ENCODE measurements at places on chromosomes 1 and 21.

DNA sequence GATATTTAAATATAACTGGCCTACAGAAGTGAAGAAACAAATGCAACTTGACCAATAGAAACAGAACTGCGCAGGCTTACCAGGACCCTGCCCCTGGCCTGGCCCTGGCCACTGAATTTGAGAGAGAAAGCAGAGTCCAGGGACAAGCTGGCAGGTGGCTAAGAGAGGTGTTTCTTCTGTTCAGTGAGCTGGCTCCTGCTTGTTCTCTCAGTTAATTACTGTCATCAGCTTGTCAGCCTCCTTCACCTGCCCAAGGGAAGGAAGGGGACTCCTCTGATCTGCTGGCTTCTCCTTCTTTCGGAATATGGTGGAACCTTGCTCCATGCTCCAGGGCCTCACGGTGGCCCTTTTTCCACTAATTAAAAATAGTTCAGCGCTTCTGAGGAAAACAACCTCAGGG, 388.4 kb downstream of the DISC1 start:
- no peak for DNase-seq

DNA sequence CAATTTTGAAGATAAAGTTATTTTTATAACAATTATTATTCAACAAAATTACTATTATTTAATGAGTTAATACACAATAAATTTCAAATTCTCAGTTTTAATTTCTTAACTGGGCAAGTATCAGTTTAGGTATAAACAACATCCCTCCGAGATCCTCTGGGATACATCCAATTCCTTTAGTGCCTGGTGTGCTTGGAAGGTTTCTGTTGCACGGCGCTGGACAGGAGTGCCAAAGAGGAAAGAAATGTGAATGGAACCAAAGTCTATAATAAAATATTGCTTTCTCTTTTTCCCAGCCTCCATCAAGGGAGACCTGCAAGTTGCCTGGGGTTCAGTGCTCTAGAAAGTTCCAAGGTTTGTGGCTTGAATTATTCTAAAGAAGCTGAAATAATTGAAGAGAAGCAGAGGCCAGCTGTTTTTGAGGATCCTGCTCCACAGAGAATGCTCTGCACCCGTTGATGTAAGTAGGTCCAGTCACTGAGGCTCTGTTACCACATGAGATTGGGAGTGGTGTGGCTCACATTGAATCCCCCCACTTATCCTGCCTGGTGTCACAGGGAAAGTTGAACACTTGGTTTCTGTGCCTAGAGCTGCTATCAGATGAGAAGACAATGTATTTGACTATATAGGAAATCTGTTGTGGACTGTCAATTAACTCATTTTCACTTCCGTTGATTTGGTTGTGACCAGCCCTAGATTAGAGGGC, 22.8 kb downstream of the DDR2 start:
- DNase-seq = no peak

DNA sequence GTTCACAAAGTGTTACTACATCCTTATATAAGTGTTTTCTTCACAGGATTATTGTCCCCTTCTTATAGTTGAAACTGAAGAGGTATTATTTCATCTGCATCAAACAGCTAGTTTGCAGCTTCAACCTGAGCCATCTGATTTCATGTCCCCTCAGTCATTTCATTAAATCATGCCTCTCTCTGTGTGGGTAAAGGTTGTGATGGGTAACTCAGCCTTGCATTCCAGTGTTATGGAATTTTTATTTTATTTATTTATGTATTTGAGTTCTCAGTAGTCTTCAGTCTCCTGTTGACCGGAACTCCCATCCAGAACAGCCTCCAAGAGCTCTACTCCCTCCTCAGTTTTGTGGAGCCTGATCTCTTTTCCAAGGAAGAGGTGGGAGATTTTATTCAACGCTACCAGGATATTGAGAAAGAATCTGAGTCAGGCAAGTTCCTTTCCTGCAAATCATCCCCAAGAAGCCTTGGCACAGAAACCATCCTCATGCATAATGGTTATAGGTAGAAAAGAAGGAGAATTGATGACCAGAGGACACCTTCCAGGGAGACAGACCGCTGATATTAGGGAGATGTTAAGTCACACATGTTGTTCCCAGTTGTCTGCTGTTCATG, 21.8 kb downstream of the CHD1L start:
- DNase-seq = no peak

GRCh38 chr1:108742253-108742652, 4.2 kb upstream of the STXBP3 start:
- no peak for DNase-seq

DNA sequence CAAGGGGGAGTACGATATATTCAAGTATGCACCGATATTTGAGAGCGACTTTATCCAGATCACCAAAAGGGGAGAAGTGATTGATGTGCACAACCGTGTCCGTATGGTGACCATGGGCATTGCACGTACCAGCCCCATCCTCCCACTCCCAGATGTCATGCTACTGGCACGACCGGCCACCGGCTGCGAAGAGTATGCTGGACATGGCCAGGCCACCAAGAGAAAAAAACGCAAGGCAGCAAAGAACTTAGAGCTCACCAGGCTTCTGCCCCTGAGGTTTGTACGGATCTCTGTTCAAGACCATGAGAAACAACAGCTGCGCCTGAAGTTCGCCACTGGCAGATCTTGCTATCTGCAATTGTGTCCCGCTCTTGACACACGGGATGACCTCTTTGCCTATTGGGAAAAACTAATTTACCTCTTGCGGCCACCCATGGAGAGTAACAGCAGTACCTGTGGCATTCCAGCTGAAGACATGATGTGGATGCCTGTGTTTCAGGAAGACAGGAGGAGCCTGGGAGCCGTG, 16.5 kb downstream of the ATF3 start:
- DNase-seq = no peak

GRCh38 chr1:228174482-228175315, 9.1 kb downstream of the IBA57 start:
- DNase-seq = no peak

DNA sequence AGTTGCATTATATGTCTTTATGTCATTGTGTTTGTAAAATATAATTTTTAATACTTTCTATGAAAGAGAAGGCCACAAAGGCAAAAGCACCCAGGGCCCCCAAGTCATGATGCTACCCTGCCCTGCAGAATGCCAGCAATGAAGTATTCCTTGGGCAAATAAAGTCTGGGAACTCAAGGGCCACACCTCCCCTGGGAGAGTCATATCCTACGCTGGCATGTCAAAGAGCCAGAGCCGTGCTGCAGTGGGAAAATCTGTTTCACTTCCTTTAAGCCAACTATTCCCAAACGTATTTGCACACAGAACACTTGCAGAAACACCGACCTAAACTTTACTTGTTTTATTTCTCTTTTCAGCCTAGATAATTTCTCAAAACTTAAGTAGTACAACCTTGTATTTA, 98.4 kb upstream of the KAZN start:
- DNase-seq = no peak

GRCh38 chr1:81617308-81617967, 183.3 kb upstream of the ADGRL2 start:
- no peak for DNase-seq

DNA sequence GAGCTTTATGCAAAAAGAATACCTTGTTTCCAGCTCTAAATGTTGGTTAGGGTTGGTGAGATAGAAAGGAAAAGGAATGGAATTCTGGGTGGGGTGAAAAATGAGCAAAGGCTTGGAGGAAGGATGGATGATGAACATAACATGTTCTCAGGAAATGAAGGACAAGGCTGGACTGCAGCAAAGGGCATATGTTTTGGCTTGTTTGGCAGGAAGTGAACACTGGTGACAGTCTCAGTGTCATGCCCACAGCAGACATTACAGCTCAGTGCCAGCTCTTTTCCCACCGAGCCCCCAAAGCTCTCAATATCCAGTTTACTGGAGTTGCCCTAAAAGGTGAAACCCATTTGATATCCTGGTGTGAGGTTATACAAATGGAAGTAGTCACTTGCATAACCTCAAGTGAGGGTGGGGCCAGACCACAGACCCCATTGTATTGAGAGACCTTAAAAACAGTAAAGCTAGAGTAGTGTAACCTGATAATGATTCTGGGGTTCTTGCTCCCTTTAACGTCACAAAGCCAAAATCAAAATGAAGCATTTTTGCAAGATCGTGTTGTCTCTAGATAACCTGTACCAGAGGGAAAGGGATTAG, 270.6 kb downstream of the NFIA start:
- DNase-seq = no peak

DNA sequence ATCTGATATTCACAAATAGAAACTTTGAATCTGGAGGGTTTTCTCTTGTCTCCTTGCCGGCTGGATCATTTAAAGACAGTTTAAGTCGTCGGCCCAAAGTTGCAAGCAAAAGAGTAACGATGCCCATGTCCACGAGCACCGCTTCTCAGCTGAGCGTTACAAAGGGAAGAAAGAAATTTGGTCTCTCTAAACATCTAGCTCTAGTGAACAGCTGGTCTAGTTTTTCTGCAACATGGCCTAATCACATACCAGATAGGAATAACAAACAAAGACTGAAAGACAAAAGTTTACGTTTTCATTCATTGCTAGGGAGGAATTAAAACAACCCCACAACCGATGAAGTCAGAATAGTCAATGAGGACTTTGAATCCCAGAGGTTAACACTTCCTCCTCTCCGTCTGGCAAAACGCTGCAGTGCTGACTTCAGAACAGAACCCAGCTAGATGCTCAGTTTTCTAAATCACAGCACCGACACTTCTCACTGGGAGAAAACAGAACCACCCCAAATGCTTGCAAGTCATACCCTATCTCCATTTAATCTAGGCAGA, 69.4 kb downstream of the NTPCR start:
- DNase-seq = no peak

DNA sequence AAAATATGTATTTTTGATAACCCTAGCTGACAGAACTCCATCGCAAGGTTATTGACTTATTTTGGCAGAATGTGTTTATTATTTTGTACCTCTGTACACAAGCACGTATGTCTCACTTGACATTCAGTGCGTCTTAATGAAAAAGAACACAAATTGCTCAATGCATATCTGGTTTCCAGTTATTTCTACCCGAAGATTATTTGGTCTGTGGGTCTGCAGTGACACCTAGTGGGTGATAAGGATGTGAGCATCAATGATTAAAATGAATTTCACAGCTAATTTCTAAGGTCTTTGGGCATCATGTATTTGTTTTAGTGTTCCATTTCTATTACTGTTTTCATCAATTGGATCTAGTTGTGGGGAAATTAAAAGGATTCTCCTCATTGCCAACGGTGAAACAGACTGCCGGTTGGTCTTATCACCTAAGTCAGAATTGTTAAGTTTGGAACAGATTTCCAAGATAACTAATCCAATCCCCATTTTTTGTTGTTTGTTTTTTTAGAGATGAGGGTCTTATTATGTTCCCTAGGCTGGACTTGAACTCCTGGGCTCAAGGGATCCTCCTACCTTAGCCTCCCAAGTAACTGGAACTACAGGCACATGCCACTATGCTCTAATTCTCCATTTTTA, 13.9 kb downstream of the DDX20 start:
- DNase-seq = no peak

DNA sequence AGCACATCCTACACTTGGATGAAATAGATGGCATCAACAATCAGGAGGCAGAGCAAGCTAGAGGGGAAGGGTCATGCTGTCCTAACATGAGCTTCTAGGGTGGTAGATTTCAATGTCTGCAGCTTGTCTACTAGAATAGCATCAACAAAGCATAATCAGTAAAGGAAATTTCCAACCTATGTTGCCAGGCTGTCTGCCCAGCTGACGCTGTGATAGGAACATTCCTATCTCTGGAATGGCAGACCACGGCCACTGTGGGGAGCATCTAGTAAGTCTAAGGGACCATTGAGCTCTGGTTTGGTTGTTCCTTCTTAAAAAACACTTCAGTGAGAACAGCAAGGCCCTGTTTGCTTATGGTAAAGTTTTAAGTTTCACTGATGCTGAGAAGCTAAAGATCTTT, 206.8 kb downstream of the PAPPA2 start:
- no peak for DNase-seq
